ENCODE measurements at places on chromosomes 5 and 9.

DNA sequence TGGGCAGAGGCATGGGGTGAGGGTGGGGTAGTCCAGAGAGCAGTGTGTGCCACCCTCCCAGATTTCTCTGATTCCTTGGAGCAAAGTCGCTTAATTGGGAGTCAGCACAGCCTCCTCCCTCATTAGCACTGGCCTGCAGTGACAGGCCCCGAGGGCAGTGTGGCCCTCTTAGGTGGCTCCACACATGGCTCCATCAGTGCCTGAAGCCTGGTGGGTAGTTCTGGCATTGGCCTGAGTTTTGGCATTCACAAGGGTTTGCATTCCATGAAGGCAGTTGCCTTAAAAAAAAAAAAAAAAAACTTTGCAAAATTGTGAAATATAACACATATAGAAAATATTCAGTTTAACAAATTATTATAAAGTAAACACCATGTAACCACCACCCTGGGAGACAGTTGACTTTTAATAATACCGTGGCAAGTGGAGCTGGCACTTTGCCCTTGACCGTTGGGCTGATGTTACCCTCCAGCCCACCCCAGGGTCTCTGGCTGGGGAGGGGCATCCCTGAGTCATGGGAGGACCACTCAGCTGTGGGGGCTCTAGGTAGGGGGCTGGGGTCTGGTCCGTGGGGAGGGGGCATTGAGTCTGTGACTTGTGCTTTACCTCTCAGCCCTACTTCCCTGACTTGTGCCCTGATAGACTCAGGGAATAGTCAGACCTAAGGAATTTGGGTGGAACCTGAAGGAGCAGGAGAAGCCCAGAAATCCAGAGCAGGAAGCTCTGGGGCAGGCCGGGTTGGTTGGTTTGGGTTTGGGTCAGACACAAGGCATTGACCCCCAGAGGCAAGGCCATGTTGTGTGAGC is 51.3 kb upstream of the PITX1 start:
- no peak for DNase-seq

DNA sequence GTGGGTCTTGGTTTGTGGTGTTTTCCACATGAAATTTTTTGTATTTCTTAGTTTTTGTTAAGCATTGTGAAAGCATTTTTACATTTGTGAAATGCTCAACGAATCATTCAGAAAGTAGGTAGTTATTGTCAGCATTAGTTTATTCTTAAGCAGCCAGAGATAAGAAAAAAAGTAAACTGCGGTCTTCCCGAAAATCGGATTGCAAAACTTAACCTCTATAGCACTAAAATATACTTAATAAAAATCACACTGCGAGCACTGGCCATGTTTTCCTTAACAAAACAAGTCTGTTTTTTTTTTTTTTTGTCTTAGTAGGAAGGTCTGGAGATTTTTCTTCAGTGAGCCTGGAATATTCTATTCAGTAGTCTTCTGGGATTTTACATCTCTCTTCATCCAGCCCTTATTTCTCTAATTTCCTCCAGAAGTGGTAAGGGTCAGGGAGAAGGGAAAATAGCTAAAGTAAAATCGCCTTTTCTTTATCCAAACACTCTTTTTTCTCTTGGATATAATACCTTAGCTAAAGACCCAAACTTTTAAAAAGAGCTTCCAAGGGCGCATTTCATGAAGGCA is 289.9 kb downstream of the DMAC1 start:
- no peak for DNase-seq

DNA sequence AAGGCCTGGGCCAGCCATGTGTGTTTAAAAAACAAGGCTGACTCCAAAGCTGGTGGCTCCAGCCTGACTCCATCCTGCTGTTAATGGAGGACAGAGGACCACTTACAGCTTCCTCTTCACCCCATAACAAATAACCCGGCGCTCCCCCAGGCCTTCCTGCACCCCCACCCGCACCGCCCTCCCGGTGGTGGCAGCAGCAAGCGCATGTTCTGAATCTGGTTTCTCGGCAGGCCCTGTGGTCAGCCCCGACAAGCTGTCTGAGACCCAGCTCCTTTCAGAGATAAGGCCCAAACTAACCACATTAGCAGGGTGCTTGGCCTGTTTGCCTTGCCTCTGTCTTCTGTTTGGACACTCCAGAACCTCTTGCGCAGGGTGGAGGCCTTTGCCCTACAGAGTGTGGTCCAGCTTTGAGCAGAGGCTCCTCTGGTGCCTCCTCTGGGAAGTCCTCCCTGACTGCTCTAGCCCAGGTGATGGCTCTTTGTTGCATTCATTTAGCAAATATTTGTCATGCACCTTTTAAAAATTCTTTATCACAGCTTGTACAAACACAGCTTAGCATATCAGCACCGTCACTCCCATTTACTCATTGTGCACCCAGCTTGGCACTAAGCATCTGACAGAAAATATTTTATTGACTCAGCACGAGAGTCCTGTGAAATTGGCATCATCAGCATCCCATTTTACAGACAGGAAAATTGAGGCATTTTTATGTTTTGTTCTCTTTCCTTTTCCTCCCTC is 78.4 kb downstream of the NDFIP1 start:
- no peak for DNase-seq

- DNase-seq: no peak
These were observed 102.3 kb upstream of the GRIN3A start for GRCh38 chr9:101840694-101841188.

DNA sequence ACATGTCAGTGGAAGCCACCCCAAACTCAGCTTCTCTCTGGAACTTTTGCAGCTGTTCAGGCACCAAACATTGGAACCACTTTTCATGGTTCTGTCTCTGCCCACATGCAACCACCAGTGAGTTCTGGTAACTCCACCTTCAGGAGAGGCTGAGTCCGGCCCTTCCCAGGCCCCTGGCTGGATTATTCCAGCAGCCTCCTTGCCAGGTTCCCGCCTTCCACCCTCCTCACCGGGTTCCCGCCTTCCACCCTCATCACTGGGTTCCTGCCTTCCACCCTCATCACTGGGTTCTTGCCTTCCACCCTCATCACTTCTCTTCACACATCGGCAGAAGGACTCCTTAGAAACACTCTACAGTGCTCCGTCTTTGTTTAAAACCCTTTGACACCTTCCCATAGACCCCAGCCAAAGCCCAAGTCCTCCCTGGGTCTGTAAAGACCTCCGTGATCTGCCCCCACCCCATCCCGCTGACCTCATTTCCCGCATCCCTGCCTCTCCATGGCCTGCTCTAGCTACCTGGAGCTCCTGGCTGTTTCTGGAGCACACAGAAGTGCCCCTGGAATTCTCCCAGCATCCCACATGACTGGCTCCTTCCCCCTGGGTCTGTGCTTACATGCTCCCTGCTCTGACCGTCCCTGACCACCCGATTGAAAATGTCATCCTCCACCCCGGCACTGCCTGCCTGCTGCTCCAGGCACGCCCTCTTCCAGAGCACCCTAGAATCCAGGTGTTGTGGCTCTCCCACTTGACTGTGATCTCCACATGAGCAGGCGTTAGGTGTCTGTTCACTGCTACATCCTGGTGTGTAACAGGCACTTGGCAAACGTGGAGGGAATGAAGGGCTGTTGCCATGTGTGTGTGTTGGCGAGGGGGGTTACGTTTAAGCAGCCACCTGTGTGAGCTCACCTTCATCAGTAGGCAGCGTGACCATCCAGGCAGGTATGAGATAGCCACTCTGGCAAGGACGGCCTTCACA is 17.7 kb downstream of the ROPN1L start:
- DNase-seq: no peak

- DNase-seq: no peak
These were observed 25.6 kb upstream of the TUSC1 start for GRCh38 chr9:25703701-25704357.

DNA sequence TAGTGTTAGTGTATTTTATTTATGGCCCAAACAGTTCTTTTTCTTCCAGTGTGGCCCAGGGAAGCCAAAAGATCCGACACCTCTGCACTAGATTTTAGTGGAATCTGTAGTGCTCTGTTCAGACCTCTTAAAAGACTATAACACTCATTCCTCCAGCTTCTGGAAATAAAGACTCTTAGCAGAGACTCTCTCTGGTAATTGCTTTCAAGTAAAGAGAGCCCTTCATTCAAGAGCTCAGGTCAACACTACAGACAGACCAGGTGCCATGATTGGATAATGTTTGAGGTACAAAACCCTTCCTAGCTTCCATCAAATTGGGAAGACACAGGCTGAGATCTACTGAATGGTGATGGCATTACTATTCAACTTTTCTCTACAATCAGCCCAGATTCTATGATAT is 255.8 kb downstream of the PRDM9 start:
- peak; percentile 10 for DNase-seq

DNA sequence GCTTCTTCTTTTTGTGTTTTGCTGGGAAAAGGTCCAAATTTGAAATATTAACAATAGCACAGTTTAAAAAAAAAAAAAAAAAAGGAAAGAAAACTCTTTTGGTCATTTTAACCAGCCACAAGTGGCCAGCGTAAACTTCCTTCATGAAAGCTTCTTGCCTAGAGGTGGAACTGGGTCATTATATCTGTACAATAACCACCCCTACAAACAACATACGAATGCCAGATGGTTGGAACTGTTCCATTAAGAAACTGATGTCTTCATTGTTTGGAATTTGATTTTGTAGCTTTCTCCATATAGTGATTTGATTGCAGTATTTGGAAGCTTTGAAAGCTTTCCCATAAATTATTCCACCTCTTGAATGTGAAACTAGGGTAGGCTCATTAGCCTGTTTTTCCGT is 18.3 kb upstream of the LPAR1 start:
- no peak for DNase-seq

DNA sequence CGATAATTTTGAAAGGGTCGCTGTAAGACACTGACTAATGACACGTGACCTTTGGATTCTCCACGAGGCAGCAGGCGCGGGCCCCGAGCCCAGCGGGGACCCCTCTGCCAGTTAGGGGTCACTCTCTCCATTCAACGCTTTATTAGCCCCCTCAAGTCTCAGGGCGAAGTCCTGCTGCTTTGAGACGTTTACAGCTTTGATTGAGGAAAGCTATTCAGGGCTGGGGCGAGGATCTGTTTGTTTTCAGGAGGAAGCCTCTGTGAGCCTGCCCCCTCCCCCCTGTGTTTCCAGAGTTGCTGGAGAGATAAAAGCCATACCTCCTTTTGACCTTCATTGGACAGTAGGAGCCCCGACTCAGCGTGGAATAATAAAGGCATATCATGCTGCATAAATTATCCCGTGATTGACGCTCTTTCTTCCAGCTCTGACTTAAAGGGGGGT is 31.4 kb upstream of the MSX2 start:
- no peak for DNase-seq
